ENCODE measurements at places on chromosomes 7 and 10. TPM values are rescaled to one million over a fixed set of nuclear protein-coding genes. Genes with fewer than 3 reads are reported as not detected.

The FEZF1 gene
- total RNA-seq: not detected

The OPN4 gene
- total RNA-seq: not detected

The CAMK2B gene
- total RNA-seq: 6.4 TPM

The PDE1C gene
- 187 TPM for total RNA-seq

The PTF1A gene
- not detected for total RNA-seq

The PCLO gene
- 0.36 TPM for total RNA-seq

The NEUROD6 gene
- not detected for total RNA-seq

The ZNF786 gene
- total RNA-seq: 5.2 TPM

The FBXL13 gene
- 3.4 TPM for total RNA-seq

The CCNJ gene
- 4.5 TPM for total RNA-seq

The SEM1 gene
- 119 TPM for total RNA-seq

The NPFFR1 gene
- total RNA-seq: not detected

The SPDYE2B gene
- total RNA-seq: 0.16 TPM

The CFAP46 gene
- total RNA-seq: 0.09 TPM

The NKX1-2 gene
- total RNA-seq: not detected

The ANLN gene
- 9.1 TPM for total RNA-seq

The ZDHHC6 gene
- total RNA-seq: 36.6 TPM

The CUBN gene
- 3.4 TPM for total RNA-seq

The ETV1 gene
- total RNA-seq: 75.7 TPM

The ATP6V0A4 gene
- not detected for total RNA-seq

The MYO1G gene
- total RNA-seq: 0.09 TPM

The AOC1 gene
- total RNA-seq: not detected

The GARIN1A gene
- total RNA-seq: 1.2 TPM

The TUBB8 gene
- total RNA-seq: not detected

The DLX6 gene
- not detected for total RNA-seq

The HMX3 gene
- not detected for total RNA-seq

The COL26A1 gene
- not detected for total RNA-seq

The PRLHR gene
- total RNA-seq: not detected

The CDC123 gene
- total RNA-seq: 93.0 TPM

The CHAT gene
- not detected for total RNA-seq

The LBX1 gene
- total RNA-seq: 0.08 TPM

The LRRD1 gene
- 0.41 TPM for total RNA-seq

The GPR37 gene
- 7.0 TPM for total RNA-seq

The GDF10 gene
- 11.1 TPM for total RNA-seq

The LAMB1 gene
- total RNA-seq: 332 TPM

The CALHM1 gene
- not detected for total RNA-seq

The ARHGAP22 gene
- total RNA-seq: 60.2 TPM

The MMRN2 gene
- total RNA-seq: 5.1 TPM

Measured in fibroblast of the aortic adventitia (primary cell).